Hindlimb muscle (tissue), 1 donor: ENCODE measurements at places on chromosomes 2 and 18. TPM values are rescaled to one million over a fixed set of nuclear protein-coding genes. Genes with fewer than 3 reads are reported as not detected.
A peak's percentile ranks its signal among the peaks of the same experiment; 100 is the strongest.

DNA sequence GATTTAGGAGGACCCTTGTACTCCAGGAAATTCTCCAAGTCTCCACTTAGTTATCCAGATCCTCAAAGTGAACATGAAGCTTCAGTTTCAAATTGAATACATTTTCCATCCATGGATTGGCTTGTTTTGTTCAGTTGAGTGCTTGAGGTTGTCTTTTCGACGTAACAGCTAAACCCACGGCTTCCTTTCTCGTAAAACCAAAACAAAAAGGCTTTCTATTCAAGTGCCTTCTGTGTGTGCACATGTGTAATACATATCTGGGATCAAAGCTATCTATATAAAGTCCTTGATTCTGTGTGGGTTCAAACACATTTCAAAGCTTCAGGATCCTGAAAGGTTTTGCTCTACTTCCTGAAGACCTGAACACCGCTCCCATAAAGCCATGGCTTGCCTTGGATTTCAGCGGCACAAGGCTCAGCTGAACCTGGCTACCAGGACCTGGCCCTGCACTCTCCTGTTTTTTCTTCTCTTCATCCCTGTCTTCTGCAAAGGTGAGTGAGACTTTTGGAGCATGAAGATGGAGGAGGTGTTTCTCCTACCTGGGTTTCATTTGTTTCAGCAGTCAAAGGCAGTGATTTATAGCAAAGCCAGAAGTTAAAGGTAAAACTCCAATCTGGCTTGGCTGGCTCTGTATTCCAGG lies at the start of gene CTLA4:
TSS of gene CTLA4 (plus strand) at position 211 of the 640 bp plus-strand sequence. CDS start at position 383, 172 bp downstream.
- DNase-seq = no peak

- no peak for DNase-seq
Measured at GRCh38 chr2:52222128-52222527, 1190.2 kb upstream of the NRXN1 start.

Gene ANKMY1
- polyA plus RNA-seq = 11.4 TPM

GRCh38 chr2:73984203-73984921 lies at the start of gene TET3:
Gene TET3, plus strand, starts transcription at chr2:73984910. Its CDS starts 1,494 bp downstream, at chr2:73986404.
- DNase-seq = no peak

- DNase-seq = no peak
Measured at GRCh38 chr2:107936433-107937359, 49.6 kb upstream of the SLC5A7 start.

DNA sequence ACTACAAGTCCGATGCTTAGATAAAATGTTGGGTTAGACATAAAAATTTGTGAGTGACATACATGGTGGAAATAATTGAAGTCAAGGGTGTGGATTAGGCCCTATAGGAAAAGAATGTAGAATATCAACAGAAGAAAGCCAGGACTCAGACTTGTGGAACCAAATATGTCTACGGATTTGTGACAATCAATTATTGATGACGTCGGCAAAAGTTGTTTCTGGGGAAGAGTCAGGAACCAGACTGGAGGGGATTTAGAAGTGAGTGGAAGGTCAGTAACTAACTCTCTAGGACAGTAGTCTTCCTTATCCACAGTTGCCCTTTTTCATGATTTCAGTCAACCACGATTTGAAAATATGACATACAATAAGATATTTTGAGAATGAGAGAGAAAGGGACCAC lies 130.9 kb upstream of the TANK start:
- no peak for DNase-seq

DNA sequence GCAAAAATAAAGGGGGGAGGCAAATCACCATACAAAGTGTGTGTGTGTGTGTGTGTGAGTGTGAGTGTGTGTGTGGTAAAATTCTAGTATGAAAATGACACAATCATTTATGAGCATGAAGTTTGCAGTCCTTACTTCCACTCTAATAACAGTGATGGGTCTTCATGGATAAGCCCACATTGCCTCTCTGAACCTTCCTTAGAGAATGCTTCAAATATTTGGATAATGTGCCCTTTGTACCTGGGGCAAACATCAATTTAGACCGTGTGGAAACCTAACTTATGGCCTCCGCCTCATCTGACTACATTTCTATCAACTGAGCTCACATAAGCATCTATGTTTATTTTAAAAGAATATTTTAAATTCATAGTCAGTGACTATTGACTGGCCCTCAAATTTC lies 3.7 kb downstream of the SCN9A start:
- no peak for DNase-seq

DNA sequence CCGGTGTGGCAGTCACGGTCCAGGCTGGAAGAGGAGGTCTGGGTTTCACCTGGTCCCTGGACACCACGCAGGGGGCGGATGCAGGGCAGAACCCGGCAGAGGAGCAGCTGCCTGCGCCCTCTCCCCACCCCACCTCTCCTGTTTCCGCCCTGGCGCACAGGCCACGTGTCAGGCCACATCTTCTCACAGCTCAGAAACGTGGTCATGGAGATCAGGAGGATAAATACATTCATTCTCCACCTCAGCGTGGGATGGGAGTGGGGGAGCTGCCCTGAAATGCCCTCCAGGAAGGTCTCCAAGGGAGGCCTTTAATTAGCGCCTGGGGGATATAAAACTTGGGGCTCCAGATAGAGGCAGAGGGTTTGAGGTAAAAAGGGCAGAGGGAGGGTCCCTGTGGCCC lies 142.0 kb downstream of the KCTD1 start:
- DNase-seq = no peak

GRCh38 chr2:68195096-68195495 lies 37.4 kb downstream of the PNO1 start:
- DNase-seq = no peak

Gene HOXD13
- not detected for polyA plus RNA-seq

DNA sequence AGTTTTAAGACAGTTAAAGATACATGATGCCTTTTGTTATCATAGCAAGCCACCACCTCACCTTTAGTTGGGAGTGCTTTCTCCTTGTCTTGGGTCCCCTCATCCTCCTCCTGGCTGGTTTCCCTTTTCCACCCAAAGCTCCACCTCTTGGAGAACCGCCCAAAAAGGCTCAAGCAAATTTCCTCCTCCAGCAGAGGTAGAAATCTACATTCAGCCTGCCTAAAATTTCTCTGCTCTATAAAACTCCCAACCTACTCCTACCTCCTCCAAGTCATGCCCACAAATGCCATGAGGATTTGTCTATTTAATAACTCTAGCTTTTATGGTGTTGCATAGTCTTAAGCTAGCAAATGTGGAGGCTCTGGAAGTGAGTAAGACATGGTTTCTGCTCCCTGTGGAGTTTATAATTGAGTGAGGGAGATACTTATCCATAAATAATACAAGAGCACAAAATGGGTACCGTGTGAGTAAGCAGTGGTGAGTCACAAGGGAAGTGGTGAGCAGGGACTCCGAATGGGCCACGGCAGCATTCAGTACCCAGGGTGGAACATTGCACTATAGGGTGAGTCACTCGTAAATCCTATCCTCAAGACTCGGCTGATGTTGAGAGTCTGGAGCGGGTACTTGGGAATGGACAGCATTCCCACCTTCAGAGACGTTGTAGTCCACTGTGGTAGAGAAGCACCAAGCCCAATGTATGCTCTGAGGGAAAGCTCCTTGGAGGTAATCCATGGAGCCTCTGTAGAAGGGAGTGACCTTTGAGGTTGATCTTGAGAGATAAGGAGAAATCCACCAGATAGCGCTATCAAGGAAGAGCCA lies 146.3 kb downstream of the RTN4 start:
- no peak for DNase-seq

DNA sequence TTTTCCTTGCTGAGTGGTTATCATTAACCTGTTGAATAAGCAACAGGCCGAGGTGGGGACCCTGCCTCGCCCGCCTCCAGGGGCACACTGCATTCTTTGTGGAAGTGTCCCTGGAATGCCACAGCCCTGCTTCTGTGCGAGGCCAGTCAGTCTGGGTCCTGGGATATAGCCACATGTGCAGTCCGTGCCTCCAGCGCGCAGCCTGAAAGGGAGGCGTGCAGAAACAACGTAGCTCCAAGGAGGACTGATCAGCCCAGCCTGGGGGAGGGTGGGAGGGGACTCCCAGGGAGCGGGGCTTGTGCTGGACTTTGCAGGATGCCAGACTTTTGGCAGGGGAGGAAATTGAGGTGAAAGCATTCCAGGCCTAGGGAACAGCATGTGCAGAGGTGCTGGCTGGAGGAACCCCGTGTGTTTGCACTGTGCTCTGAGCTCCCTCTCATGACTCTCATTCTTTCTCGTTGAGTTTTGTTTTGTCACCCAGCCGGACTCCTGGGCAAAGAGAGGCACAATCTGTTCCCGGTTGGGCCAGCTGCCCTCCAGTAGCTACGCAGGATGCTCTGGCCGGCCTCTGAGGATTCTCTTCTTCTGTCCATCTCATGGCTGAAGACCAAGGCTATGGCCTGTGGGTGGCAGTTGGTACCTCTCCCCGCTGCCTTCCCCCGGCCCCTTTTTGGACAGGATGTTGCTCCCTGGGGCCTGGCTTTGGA lies 39.7 kb downstream of the HPCAL1 start:
- no peak for DNase-seq

DNA sequence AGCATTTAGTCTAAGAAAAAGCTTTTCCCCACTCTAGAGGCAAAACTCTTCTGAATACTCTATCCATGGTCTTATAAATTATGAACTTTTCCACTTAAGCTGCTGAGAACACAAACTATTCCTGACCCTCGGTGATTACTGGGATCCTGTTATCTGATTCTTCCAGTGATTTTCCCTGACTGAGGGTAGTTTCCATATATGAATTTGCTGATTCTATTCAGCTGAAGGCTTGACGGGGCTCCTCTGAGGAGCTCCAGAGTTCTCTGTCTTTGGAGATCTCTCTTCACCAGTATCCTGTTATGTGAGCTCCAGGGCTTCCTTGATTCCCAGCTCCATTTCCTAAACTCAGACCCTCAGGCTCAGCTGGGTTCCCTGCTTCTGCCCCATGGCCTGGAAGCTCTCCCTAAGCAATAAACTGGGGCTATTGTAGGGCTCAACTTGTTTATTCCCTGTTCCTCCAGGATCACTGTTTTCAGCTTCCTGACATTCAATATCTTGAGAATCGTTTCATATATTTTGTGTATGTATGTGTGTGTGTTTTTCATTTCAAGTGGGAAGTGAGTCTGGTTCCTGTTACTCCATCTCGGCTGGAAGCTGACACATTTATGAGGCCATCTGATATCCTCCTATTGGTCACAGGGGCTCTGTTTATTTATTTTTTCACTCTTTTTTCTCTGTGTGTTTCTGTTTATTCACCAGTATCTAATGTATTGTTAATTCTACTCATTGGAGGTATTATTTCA lies 78.2 kb downstream of the ARHGAP28 start:
- no peak for DNase-seq

Gene SERPINB12
- 1.3 TPM for polyA plus RNA-seq

DNA sequence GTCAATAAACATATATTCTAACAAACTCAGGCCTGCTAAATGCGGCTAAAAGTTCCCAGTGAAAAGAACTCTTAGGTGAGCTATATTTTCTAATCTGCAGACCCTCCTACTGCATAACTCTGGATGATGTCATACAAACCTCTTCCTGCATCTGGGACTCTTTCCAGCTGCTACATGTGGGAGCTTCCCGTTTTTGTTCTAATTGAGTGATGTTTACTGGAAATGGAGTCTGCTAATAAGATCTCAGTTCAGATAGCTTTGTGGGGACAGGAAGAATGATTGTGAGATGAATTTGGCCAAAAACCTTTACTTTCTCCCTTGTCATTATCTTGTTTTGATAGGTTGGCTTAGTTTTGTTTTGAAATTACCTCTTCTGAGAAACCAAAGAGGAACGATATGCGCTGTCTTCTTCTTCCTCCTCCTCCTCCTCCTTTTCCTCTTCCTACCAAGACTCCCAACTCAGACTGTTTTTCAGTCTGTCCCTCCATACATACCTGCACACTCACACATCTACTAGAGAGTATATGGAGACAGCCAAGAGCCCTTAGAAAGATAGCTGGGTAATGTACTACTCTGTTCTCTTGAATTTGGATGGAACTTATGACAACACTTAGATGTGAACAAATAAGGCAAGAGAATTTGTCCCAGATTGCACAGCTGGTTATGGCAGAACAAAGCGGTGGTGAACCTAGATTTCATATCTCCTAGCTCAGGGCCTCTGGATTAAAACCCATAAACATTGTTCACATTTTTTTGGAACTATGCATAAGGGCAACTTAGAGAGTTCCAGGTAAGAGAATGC lies 39.8 kb upstream of the AAK1 start:
- DNase-seq = peak; percentile 59

GRCh38 chr2:237097911-237098702 lies 12.4 kb downstream of the COPS8 start:
- DNase-seq = no peak

GRCh38 chr2:156703642-156704041 lies 267.5 kb downstream of the GPD2 start:
- DNase-seq = peak; percentile 7

Gene GALNT5
- polyA plus RNA-seq = 1.7 TPM

GRCh38 chr2:219123356-219124135 lies 37.1 kb downstream of the NHEJ1 start:
- no peak for DNase-seq

Gene C1GALT1C1L
- polyA plus RNA-seq = 1.3 TPM

GRCh38 chr18:51227660-51228059 lies 30.2 kb upstream of the MEX3C start:
- no peak for DNase-seq

- DNase-seq = no peak
Measured at GRCh38 chr2:214699236-214699635, 110.2 kb downstream of the BARD1 start.

DNA sequence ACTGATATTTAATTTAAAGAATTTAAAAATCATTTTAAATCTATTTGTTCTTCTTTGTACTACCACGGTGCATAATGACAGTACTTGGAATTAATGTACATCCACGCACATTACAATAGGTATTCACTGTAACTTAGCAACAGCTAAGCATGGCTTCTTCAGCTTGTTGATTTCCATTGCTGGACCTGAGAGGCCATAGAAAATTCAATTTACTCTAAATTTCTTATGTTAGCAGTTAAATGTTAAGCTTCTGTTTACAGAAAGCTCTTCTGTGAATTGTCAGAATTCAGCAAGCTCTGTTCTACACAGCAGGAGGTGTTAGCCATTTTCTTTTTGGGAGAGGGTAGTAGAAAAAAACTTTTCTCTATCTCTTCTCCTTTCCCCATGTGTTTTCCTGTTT lies 1149.3 kb upstream of the CDH2 start:
- no peak for DNase-seq

Gene ICA1L
- polyA plus RNA-seq = 10.9 TPM

DNA sequence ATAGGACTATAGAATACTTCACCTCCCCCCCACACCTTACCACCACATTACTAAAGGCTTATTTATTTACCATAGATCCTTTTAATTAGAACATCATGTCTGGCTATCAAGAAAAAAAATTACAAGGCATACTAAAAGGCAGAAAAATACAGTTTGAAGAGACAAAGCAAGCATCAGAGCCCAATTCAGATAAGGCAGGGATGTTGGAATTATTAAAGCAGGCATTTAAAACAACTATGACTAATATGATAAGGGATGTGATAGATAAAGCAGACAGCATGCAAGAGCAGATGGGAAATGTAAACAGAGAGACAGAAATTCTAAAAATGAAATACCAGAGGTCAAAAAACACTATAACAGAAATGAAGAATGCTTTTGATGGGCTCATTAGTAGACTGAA lies 55.4 kb upstream of the SMIM21 start:
- DNase-seq = no peak
